ENCODE measurements at places on chromosomes 4 and X.
A peak's percentile ranks its signal among the peaks of the same experiment; 100 is the strongest.

GRCh38 chr4:138298866-138299265, 56.7 kb upstream of the SLC7A11 start:
- DNase-seq, result no peak

DNA sequence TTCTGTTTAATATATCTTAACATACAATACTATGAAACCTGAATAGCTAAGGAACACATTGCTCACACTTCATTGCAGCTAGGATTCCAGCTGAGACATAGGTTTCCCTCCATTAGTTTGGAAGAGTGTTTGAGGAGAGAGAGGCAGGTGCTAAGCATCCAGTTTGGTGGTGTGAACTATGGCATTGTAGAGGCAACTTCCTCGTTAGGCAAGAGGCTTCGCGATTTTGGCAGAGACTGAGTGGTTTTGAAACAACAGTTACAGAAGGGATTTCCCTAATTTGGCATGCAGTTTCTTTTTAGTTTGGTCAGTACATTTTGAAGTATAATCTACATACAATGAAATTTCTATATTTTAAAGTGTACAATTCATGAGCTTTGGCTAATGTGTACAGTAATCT, 117.1 kb upstream of the BMP3 start:
- DNase-seq, result peak; percentile 26

- no peak for DNase-seq
Observed at GRCh38 chrX:110671068-110671803, 124.4 kb downstream of the CHRDL1 start.

GRCh38 chr4:129145222-129145730, 49.3 kb downstream of the C4orf33 start:
- DNase-seq, result no peak

DNA sequence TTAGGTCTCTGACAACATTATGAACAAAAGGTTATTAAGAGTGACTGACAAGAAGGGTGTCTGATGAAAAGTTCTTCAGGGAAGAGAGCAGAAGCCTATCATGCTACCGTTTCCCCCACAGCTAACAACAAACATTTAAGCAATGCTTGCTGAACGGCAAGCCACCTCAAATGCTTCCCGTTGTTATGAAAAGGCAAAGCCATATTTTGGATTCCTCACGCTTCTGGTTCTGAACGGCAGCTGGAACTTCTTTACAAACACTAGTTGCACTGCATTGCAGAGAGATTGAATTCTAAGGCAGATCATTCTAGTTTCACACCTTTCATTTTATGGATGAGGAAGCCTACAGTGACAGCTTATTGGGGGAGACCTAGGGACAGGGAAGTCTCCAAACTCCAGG, 48.6 kb upstream of the NAP1L5 start:
- no peak for DNase-seq

DNA sequence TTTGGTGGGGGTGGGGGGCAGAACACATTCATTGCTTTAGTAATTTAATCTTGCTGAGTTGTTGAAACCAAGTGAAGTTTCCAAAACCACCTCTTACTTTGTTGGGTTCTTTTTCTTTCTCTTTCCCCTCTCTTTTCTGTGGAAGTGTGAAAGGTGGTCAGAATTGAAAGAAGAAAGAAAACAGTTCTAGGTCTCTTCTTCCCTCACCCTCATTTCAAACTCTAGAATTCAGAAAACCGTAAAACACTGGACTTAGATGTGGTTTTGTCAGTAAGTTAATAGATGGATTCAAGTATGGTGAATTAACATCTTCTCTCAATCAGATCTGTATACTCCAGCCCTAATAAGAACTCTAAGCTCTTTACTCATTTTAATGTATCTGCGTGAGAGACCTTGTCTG, 23.7 kb downstream of the PLP1 start:
- no peak for DNase-seq

- no peak for DNase-seq
Observed at GRCh38 chr4:188160406-188160805, 21.2 kb downstream of the TRIML1 start.

DNA sequence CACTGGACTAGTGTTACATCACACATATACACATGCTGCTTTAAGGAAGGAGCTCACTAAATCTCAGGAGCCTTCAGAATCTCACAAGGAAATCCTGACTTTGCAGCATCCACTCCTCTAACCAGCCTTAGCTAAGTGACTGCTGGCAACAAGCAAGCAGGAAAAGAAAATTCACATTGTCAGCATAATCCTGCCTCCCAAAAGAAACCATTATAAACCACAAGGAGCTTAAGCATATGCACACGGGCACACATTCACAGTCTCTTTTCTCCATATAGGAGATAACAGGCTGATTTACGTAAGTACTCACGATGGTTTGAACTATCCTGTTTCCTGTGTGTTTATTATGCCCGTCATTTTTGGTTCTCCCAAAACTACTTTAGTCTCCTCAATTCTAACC, 136.3 kb downstream of the TMEM144 start:
- DNase-seq, result no peak

All from OCI-LY7 (cell line).